Activated CD4-positive, alpha-beta T cell treated with anti-CD3 and anti-CD28 coated beads, Interleukin-2, Interleukin-4, amounts not matched to agents 100 ng/mL and 50 ng/mL, durations not matched to agents 16 hours and 8 hours (primary cell): ENCODE measurements at places on chromosomes 2 and 18.

- no peak for DNase-seq
These were observed 654 bp downstream of the PIK3C3 start for GRCh38 chr18:41955688-41956087.

- no peak for DNase-seq
These were observed at the start of gene IL1RL2 for GRCh38 chr2:102186791-102187495. Gene IL1RL2 (plus strand): TSS chr2:102187023. CDS start chr2:102187868, 845 bp downstream.

GRCh38 chr2:161488131-161488699 is 72.1 kb downstream of the TBR1 start:
- no peak for DNase-seq

DNA sequence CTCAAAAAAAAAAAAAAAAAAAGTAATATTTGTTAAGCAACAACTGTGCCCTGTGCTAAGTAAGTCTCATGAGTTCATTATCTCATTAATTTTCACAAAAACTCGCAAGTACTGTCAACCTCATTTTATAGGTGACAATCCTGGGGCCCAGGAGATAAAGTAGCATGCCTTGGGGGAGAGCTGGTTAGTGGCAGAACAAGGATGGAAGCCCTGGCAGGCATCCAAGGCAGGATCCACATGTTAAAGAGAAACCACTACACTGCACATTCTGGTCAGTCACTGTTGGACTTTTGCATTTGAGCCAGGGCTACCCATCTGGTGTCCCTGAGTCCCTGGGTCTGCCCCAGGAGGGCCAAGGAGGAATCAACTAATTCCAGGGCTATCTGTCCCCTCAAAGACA is 54.6 kb downstream of the ZFP36L2 start:
- DNase-seq, result no peak

DNA sequence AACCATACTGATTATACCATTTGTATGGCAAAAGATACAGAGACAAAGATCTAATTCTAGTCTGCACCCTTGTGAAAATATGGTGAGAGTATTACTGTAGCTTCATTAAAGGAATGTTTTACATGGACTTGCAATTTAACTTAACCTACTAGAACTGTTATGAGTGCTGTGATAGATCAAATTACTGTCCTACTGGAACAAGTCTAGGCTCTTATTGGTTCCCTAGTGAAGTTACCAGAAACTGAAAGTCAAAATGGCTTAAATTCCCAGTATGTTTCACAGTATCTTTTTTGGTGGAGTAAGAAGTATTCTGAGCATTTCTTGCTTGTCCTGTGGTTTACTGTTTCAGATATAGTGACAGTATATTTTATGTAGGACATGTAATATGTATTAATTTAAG is 3.8 kb upstream of the TBR1 start:
- no peak for DNase-seq

GRCh38 chr2:241788572-241788971 is 11.9 kb downstream of the GAL3ST2 start:
- DNase-seq, result peak; percentile 57

- DNase-seq, result no peak
These were observed 116.4 kb downstream of the TAF4B start for GRCh38 chr18:26342646-26343045.
